ENCODE measurements at places on chromosomes 6 and 20.

DNA sequence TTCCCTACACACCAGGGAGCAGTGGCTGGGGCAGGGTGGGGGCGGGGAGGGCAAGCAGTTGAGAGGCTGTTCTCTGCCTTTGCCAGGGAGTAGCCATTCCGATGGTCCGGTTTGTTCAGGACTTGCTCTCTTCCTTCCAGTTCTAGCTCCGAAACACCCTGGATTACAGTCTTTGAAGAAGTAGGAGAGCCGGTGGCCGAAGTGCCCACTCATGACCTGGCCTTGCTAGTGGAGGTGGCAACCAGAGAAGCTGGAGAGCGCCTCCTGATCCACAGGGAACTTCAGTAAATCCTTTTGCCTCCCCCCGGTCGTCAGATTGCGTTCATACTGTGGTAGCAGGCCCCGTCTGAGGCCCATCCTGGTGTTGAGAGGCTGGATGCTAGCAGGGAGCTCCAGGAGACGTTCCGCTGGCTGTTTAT, 92.8 kb downstream of the ARID1B start:
- DNase-seq = no peak

DNA sequence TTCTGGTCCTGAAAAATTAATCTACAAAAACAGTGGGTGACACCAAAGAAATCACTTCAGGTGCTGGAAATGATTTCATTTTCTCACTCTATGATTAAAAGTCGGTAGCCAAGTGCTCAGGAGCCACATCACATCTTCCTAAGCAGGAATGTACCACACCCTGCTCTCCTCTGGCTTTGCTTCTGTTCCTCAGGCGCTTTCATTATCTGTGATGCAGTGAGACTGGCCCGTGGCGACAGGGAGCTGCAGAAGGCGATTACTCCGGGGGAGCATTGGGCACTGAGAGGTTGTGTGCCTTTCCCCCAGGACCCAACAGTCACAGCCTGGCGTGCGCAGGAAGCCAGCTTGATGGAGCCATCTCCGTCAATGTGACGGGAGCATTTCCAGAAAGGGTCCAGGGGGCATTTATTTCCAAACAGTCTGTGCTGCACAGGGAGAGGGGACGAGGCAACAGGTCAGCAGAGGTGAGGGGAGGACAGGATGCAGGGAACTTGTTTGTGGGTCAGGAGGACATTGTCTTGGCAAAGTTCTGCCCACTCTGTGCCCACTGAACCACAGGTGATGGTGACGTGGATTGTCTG, 5.6 kb upstream of the ZNF831 start:
- no peak for DNase-seq

DNA sequence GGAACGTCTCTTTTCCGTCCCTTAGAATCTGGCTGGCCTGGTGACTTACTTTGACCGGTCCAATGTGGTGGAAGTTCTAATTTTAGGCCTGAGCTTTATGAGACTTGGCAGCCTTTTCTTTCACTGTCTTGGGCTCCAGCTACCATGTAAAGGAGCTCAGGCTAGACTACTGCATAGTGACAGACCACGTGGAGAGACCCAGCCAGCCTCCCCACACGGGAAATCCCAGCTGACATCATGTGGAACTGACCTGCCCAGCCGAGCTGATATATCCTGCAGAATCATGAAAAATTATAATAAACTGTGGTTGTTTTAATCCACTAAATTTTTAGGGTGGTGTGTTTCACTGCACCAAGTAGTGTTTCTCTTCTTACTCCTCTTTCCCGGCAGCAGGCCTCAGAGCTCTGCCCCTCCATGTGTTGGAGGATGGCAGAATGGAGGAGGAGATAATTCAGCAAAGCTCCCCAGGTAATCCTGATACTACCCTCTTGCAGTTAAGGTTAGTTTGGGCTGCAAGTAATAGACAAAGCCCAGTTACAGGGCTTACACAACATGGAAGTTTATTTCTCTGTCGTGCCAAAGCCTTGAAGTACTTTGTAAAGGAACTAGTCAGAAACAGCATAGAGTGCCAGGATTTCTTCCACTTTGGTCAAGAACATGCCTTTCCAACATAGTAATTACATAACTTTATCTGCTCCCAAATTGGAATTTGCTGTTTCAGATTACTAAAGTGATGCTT, 87.5 kb downstream of the SH3BGRL2 start:
- no peak for DNase-seq

GRCh38 chr6:101001012-101001411, 119.9 kb upstream of the ASCC3 start:
- no peak for DNase-seq

DNA sequence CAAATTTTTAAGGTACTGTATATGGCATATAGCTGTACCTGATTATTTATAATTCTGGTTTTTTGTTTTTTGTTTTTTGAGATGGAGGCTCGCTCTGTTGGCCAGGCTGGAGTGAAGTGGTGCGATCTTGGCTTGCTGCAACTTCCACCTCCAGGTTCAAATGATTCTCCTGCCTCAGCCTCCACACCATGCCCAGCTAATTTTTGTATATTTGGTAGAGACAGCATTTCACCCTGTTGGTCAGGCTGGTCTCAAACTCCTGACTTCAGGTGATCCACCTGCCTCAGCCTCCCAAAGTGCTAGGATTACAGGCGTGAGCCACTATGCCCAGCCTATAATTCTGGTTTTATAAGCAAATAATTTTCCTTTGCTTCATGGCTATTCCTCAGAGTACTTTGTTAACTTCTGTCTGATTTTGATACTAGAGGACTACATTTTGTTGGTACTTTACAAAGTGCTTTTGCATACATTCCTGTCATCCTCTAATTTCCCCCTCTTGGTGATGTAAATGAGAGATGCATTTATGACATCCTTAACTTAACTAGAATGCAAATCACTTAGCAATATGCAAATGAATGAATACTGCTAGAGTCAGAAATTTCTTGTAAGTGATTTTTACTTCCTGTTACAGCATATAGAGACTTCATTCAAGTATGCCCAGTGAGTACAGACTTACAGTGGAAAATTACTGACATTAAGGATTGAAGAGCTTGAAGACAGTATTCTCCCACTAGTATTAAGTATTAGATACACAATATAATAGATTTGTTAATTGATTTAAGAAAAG, 35.7 kb upstream of the ARID1B start:
- no peak for DNase-seq

- DNase-seq = no peak
Observed at GRCh38 chr6:116073765-116074440, 13.2 kb upstream of the FRK start.

GRCh38 chr20:12966468-12967085, 42.2 kb upstream of the SPTLC3 start:
- no peak for DNase-seq

DNA sequence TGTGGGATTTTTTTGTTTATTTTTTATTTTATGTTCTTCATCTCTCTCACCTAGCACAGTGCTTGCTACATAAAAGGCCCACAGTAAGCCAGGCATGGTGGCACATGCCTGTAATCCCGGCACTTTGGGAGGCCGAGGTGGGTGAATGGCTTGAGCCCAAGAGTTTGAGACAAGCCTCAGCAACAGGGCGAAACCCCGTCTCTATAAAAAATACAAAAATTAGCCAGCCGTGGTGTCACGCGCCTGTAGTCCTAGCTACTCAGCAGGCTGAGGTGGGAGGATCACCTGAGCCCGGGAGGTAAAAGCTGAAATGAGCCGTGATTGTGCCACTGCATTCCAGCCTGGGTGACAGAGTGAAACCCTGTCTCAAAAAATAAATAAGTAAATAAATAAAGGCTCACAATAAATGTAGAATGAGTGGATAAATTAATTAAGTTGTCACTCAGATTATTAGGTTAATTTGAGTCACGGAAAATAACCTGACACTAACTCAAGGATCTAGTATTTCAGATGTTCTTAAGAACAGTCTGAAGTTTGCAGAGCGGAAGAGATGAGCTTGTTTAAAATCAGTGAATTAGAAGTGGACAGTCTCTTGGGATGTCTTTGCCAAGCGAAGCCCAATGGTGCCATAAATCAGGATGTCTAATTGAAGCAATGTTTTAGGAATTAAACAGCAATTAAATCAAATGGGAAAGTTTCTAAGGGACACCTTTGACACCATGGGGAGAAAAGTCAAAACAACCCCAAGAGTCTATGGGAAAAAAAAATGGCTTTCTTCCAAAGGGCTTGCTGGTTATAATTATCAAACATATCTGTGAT, 214.4 kb downstream of the ZNF217 start:
- DNase-seq = no peak

GRCh38 chr6:35007016-35007415, 118.0 kb downstream of the ANKS1A start:
- DNase-seq = no peak

DNA sequence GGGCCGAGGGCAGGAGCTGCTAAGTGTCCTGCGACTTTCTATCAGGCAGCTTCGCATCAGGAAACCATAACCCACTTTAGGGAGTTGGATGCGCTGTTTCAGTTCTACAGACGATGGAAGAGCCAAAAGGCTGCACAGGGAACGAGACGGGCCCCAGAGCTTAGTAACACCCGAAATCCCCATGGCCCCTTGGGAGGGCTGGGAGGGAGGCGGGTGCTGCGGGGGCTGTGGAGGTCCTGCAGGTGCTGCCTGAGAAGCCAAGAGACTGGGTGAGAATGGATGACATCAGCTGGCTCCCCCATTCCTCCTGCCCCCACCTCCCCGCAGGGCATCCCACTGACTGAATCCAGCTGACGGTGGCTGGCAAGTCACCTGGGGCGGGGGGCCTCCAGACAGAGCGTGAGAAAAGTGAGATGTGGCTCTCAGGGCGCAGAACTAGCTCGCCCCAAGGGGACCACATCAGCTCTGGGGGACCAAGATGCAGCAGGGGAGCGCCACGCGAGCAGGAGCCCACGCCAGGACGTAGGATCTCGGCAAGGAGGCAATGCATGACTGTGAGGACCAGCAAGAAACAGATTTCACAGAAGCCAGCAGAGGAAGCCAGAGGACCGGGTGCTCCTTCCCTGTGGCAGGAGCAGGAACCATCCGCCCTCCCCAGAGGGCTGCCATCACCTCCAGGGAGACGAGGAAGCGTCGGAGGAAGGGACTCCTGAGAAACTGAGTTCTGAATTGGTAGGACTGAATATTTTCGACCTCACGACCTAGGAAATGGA, 36.8 kb downstream of the PNLDC1 start:
- no peak for DNase-seq

DNA sequence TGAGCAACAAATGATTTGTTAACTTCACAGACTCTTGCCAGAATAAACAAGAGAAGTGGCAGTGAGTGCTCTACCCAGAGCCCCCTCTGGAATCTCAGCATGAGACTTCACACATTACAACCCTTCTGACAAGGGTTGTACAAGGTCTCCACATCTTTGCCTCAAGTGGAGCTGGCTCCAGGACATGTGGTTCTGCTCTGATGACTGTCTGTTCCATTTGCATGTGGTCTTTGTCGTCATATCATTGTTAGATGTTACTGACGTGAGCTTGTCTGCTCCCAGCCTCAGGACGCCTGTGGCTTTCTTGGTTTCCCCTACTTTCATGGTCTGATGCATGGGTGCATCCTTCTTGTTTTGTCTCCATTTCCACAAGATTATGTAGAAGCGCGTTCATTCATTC, 115.0 kb downstream of the SLC24A3 start:
- DNase-seq = no peak

- no peak for DNase-seq
Observed at GRCh38 chr6:150395388-150396009, 26.7 kb downstream of the IYD start.

DNA sequence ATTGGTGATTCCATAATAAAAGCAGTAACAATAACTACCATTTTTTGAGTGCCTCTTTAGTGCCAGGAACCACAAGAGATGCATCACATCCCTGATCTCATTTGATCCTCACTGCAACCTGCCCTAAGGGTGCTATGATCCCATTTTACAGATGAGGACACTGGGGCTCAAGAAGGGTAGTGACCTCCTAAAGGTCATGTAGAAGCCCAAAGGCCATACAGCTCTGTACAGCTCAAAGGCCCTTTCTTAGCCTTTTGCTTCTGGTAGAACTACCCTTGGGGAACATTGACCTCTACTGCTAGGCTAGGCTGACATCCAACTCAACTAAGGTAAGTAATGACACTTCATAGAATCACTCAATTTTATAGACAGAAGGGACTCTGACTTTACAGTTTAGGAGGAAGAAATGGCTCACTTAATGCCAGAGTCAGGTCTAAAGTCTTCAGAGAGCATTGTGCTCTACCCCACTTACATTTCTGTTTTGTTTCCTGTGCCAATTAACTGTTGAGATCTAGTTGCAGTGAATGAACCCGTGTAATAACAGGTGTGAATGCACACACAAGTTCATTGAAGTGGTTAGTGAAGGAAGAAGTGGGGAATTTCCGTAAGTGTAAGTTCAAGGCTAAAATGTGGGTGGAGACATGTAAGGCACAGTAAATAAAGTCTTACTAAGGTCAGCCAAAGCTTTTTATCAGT, 10.7 kb downstream of the SLC9A8 start:
- no peak for DNase-seq

- DNase-seq = no peak
Observed at GRCh38 chr20:1951436-1952115, 42.3 kb downstream of the PDYN start.

GRCh38 chr6:97876711-97877110, 593.7 kb upstream of the MMS22L start:
- DNase-seq = no peak

DNA sequence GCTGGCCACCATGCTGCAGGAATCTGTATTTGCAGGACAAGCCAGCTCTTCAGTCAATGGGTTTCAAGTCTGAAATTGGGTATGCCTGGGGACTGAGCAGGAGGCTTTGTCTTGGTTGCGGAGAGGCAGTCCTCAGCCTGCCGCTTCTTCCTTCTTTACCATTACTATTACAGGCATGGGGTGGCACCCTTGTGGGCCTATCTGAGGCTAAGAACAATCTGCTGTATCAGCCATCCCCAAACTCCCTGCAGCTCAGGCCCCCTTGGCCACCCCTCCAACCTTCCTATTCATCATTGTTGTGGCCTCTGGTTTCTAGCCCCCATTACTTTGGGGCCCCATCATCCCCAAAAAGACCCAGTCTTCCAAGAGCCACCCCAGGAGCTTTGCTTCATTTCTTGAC, 289.2 kb upstream of the FOXQ1 start:
- no peak for DNase-seq

- DNase-seq = no peak
Observed at GRCh38 chr20:57269148-57269984, 2.9 kb upstream of the BMP7 start.

GRCh38 chr20:60957621-60958020, 294.4 kb upstream of the CDH4 start:
- DNase-seq = no peak
